ENCODE measurements at places on chromosomes 3 and 15.

- no peak for DNase-seq
Measured at GRCh38 chr3:85387913-85388505, 429.2 kb downstream of the CADM2 start.

- no peak for DNase-seq
Measured at GRCh38 chr3:14990780-14991148, 43.4 kb downstream of the NR2C2 start.

DNA sequence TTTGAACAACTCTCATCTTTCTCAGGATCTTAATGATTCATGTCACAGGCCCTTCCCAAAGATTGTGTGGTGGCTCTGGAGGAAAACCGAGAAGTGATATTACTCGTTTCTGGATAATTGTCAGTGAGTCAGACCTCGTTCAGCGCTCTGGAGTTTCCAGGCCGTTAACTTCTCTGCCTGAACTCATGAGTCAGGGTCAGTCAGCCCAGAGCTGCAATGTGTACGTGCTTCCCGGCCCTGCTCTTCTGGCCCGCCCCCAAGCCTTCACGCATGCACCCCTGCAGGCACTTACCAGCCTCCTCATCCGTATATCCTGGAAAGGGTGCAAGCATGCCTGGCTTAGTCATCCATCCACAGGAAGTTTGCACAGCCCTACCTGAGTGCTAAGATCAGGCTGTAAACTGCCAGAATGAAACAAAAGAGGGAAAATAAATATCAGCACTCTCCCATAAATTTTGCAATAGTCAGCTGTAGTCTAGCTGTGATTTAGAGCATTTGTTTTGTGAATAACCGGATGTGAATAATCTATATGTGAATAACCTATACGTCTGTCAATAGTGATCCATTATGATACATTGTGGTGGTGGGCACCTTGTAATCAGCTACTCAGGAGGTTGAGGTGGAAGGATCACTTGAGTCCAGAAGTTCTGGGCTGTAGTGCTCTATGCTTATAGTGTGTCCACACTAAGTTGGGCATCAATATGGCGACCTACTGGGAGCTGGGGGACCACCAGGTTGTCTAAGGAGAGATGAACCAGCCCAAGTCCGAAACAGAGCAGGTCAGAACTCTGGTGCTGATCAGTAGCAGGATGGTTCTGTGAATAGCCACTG lies 35.3 kb upstream of the SEMA4B start:
- no peak for DNase-seq

GRCh38 chr3:109563149-109563548 lies 225.8 kb upstream of the DPPA4 start:
- DNase-seq: peak; percentile 52

DNA sequence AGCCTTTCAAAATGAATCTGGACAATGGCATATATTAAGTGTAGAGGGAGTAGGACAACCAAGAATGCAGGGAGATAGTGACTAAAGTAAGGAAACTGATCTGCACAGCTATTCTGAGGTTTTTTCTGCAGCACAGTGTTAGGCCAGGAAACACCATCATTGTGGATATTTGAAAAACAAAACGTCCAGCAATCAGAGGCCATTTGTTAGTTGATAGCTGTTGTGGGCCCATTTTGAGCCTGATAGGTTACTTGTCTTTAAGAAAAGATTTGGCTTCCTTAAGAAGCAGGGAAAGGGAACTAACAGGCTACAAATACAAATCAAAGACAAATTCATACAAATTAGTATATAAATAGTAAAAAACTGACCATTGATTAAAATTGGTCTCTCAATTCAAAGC lies 375.8 kb upstream of the ARL6 start:
- DNase-seq: no peak

GRCh38 chr15:62569460-62570404 lies 404.6 kb upstream of the C2CD4B start:
- no peak for DNase-seq

DNA sequence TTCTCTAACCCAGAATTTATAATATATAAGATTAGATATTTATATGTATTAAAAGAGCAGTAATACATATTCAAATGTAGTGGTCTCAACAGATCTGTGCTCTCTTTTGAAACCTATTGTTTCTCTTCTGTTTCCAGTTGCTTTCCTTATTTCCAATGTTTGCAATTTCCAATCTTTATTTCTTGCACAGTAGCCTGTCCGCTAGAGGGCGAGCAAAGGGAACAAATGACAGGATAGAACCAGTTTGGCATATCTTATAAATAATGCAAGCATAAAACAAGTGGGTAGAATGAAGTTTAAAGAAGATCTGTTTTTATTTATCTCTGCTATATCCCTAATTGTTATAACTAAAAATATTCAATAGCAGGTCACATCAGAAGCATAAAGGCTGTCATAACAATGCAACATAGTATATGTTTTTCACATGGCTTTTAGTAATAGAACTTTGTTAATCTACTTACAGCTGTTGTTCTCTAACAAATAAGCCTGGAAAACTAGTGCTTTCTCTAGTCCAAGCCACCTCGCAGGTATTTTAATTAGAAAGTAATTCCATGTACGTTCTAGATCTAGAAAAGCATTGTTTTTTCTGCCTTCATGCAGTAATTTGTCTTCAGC lies 15.1 kb upstream of the TCAIM start:
- DNase-seq: peak; percentile 17

DNA sequence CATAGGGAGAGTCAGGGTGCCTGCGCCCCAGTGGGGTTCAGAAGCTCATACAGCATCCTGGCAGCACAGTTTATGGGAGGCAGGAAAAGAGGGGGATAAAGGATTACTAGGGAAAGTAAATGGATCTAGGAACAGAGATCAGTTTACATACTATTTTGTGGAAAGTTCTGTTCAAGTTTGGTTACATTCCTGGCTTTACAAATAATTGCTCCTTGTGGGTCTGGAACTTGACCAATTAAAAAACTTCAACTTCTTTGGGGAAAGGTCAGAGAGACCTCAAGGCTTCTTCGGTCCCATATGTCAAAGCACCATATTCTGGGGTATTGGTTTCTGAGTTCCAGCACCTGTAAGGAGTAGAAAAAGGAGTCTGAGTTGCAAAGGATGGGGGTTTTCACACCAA lies 64.1 kb downstream of the ZDHHC19 start:
- DNase-seq: no peak

GRCh38 chr3:71251156-71251775 lies 332.3 kb downstream of the FOXP1 start:
- no peak for DNase-seq

- no peak for DNase-seq
Measured at GRCh38 chr15:56772868-56773639, 39.7 kb upstream of the ZNF280D start.

- no peak for DNase-seq
Measured at GRCh38 chr3:14141144-14141543, 16.3 kb downstream of the TMEM43 start.

GRCh38 chr15:90585863-90586262 lies 56.1 kb downstream of the CRTC3 start:
- no peak for DNase-seq

GRCh38 chr15:85723960-85724945 lies 70.5 kb downstream of the KLHL25 start:
- DNase-seq: no peak

DNA sequence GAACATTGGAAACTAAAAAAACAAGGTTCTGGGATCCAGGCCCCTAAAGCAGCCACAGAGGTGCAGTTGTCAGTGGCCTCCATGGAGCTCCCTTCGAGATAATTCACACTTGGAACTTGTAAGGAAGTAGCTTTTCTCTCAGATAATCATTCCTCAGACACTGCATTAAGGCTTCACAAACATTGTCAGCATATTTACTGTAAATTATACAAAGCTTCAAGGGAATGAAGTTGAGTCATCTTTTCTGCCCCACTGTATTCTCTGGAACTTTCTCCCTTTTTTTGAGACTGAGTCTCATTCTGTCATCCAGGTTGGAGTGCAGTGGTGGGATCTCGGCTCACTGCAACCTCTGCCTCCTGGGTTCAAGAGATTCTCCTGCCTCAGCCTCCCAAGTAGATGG lies 7.1 kb downstream of the BLOC1S6 start:
- no peak for DNase-seq

GRCh38 chr3:176579711-176580185 lies 617.5 kb downstream of the TBL1XR1 start:
- DNase-seq: no peak

GRCh38 chr3:59444294-59444671 lies 394.5 kb upstream of the CFAP20DC start:
- DNase-seq: no peak

- DNase-seq: no peak
Measured at GRCh38 chr3:123843668-123844067, 40.5 kb downstream of the MYLK start.

GRCh38 chr15:52180196-52180835 lies 10.9 kb downstream of the GNB5 start:
- DNase-seq: peak; percentile 55

DNA sequence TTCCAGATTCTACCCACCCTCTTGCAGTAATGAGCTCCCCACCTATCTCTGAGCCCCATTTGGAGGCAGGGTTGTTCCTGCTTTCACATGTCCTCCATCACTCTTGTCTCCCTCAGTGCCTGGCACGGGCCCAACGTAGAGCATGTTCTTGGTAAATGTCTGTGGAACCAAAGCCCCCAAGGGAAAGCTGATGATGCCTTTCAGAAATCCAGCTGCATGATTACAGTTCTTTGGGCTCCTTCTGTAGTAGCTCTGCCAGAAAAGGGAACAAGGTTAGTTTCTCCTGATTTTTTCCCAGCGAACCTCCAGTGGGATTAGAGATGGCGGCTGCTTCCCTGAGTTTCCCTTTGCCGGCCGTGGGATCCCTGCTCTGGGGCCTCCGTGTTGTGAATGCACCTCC lies 39.3 kb downstream of the CGNL1 start:
- no peak for DNase-seq

GRCh38 chr3:46370839-46371518 lies at the start of gene CCR5:
CCR5 (plus strand) TSS chr3:46370946; CDS start chr3:46372903, 1,957 bp downstream.
- no peak for DNase-seq

DNA sequence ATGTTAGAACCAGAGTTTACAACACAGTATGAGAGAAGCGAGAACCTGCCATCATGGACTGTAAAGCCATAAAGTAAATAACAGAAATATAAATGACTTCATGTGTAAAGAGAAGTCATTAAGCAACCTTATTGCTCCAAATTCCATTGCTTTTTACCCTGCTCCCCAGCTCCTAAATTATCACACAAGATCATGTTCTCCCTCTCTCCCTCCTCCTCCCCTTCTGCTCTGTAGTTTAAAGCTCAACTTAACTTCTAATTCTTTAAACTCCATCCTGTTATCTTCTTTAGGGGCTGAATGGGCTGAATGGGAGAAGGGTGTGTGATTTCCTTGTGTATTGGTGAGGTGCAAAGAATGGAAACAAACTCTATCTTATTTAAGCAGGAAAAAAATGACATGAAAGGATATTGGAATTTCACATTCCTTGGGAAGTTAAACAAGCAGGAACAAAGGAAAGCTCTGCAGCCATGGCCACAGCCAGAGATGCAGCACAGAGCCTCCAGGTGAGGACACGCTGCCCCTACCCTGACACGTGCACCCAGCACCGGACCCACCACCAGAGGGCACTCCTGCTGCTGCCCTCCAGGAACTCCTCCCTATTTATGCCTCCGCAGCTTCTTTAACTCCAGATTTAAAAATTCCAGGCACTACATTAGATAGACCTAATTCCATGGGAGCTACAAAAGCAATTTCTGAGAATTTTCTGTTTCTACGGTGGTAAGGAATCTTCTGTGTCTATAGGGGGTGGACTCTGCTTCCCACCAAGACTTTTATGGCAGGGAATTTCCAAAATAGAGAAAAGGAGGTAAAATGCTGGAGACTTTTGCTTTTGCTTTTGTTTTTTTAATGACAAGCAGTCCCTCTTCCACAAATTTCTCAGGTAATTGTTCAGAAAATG lies 76.9 kb upstream of the ABI3BP start:
- DNase-seq: no peak
